ENCODE measurements at places on chromosomes 5 and 9.

DNA sequence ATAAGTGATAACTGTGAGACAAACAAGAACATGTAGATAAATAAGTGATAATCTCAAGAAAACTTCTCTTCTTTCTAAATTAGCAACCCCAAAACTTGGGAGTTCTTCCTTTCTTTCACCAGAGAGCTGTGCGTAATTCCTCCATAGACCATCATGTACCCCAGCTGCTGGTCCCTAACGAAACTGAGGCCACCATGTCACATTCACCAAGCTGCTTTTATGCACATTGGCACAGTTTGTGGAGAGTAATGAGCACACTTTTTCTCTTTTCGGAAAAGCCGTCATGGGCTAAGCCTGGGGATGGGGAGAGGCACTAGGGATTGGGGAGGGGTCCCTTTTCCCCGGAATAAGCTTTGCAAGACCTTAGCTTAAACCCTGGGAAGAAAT, 561.4 kb downstream of the BNC2 start:
- DNase-seq: no peak

- no peak for DNase-seq
These were observed 7.7 kb downstream of the ADGRD2 start for GRCh38 chr9:124457887-124458431.

- no peak for DNase-seq
These were observed 78.7 kb downstream of the SLC25A46 start for GRCh38 chr5:110817459-110817858.

- DNase-seq: no peak
These were observed 35.4 kb upstream of the PHF2 start for GRCh38 chr9:93541005-93541404.

GRCh38 chr9:112725961-112726360, 8.0 kb upstream of the INIP start:
- no peak for DNase-seq

- no peak for DNase-seq
These were observed 58.0 kb downstream of the LPAR1 start for GRCh38 chr9:110980261-110980660.

DNA sequence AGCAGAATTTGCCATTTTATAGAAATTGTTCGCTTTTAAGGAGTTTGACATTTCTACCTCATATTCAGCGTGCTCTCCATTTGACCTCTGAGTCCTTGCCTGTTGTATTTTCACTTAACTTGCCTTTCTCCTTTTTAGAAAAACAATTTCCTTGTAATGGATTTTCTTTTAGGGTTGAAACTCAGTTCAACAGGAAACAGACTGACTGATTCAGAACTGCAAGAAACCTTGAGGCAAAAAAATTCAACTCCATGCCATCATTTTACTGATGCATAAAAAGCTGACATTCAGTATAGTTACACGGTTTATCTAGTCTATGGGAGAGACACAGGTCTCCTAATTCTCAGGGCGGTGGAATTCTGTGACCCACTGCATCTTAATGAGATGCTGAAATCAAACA, 59.8 kb downstream of the MRPS30 start:
- DNase-seq: peak; percentile 2

- DNase-seq: no peak
These were observed 37.4 kb downstream of the LHFPL2 start for GRCh38 chr5:78611126-78611605.

DNA sequence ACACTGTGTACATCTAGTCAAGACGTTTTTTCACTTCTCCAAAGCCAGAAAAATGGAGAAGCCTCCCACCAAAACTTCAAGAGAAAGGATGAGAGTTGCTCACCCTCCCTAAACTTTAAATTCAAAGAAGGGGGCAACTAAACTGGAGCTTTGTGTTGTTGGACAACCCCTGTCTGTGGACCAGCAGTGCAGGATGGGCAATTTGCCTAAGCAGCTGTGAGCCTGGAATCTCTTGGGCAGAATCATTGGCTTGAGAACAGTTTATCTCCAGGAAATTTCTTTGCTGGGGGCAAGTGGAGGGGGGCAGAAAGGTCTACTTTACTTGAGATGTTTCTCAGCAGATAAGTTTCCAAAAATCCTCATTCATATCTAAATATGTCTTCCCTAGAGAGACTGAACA, 151.8 kb downstream of the MUSK start:
- DNase-seq: peak; percentile 25

DNA sequence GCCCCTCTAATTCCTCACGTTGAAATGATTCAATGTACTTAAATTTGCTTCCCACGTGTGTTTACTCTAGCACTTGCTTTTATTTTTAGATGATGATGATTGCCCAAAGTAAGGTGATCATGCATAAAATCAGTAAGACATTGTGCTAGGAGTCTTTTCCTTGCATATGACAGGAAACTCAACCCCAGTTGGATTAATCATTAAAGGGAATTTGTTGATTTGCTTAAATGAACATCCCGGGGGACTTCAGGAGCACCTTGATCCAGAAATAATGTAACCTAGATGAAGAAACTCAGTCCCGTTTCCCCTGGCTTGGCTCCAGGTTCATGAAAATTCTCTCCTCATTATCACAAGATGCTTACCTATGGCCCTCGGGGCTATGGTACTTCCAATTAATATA, 106.1 kb upstream of the STC2 start:
- no peak for DNase-seq

DNA sequence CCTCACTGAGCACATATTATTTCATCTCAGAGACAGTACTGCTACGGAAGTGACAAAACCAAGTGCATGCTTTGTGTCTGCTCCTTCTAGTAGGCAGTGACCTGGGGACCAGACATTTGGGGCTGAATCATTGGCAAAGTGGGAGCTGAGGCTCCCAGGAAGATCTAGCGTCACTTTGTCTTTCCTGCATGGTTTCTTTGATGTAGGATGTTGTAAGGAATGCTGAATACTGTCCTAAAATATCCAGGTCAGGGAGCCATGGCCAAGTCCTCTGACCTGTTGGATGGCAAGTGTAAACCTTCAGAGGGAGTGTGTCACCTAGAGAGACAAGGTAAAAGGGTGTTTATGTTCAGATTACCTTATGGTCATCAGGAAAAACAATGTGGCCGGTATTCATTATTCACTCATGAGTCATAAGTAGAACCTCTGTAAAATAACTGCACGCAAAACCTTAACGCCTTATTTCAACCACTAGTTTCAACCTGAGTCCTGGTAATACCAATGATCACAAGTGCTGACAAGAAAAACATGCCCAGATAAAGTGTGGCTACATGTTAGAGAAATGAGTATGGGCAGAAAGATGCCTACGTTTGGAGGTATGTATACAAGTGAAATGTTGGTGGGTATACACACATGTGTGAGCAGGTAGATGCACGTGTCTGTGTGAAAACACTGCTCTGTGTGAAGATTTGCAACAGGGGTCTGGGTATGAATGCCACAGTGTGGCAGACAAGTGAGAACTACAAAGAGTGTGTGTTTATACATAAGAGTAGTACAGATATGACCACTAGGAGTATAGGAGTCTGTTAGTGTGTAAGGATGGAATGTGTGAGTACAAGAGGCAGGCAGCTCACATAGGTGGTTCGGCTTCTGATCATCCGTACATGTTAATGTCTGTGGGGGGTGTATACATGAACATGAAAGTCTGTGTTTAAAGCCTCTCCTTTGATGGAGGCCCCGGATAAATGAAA, 263.9 kb downstream of the SPOCK1 start:
- no peak for DNase-seq

DNA sequence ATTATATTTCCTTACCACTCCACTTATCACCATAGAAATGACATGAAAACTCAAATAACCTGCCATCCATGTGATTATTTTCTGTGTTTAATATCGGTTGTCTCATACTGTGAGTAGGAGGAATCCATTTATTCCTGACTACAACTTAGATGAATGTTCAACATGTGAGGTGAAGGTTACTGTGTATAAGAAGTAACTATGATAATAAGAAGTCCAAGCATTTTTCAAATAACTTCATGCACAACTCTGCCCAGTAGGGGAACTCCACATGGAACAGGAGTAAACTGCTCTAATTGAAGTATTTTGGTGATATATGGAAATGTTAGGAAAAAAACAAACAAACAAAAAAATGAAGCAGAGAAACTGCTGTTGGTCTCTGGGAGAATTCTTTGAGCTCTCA, 447.5 kb upstream of the GRIN3A start:
- no peak for DNase-seq

DNA sequence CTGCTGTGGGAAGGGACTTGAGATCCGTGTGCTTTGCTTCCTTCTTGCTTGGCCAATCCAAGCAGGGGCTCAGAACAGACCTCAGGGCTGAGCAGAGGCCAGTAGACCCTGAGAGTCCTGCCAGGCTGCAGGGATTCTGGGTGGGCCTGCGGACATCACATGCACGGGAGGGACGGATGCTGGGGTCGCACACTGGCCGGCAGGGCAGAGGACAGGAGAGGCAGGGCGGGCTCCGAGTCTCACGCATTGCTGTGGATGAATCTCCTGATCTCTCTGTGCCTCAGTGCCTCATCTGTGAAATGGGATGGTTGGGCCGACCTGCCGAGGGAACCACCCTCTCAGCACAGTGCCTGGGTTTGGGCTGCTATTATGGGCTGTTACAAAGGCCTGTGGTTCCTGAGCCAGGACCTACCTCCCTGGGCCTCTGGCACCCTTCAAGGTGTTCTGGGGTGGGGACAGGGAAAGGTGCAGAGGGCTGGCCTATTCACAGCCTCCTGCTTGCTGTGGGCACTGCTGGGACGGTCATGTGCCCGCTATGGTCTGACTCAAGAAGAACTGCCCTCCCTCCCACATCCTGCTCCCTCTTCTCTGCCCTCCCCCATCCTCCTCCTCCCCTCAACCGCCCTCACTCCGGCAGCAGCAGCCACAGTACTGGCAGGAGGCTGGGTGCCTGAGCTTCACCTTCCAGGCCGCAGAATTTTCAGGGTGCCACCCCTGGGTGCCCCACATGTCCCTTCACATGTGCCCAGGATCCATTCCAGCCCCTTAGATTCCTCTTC, 43.3 kb downstream of the NCS1 start:
- DNase-seq: peak; percentile 63

- no peak for DNase-seq
These were observed 20.1 kb upstream of the TMEFF1 start for GRCh38 chr9:100452894-100453293.
